Breast epithelium (tissue), 4 donors: ENCODE measurements at places on chromosomes 12 and 14. TPM values are rescaled to one million over a fixed set of nuclear protein-coding genes. Genes with fewer than 3 reads are reported as not detected.

- peak; percentile 51 for DNase-seq
Observed at GRCh38 chr14:23056956-23057756, at the start of gene CDH24. Gene CDH24 (minus strand): TSS chr14:23057520. CDS start chr14:23055733, 1,787 bp downstream.

DNA sequence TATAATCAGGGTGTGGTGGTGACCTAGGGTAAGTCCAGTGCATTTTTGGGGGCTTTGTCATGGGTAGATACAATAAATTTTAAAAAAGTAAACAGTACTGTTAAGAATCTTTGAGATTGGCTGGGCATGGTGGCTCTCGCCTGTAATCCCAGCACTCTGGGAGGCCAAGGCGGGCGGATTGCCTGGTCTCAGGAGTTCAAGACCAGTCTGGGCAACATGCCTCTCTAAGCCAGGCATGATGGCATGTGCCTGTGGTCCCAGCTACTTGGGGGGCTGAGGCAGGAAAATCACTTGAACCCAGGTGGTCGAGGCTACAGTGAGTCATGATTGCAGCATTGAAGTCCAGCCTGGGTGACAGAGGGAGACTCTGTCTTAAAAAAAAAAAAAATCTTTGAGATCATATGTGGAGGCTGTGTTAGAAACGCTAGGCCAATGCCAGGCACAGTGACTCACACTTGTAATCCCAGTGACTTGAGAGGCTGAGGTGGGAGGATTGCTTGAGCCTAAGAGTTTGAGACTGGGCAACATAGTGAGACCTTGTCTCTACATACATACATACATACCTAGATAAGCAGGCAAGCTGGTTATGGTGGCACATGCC, 67.7 kb downstream of the PRKCH start:
- DNase-seq, result no peak

Gene FSCB
- 0.59 TPM for total RNA-seq

Gene PTPRB
- 36.1 TPM for total RNA-seq

Gene TEAD4
- 24.3 TPM for total RNA-seq
